ENCODE measurements at places on chromosomes 13 and 19.

GRCh38 chr13:25857830-25858229, 194.0 kb downstream of the SHISA2 start:
- no peak for DNase-seq

DNA sequence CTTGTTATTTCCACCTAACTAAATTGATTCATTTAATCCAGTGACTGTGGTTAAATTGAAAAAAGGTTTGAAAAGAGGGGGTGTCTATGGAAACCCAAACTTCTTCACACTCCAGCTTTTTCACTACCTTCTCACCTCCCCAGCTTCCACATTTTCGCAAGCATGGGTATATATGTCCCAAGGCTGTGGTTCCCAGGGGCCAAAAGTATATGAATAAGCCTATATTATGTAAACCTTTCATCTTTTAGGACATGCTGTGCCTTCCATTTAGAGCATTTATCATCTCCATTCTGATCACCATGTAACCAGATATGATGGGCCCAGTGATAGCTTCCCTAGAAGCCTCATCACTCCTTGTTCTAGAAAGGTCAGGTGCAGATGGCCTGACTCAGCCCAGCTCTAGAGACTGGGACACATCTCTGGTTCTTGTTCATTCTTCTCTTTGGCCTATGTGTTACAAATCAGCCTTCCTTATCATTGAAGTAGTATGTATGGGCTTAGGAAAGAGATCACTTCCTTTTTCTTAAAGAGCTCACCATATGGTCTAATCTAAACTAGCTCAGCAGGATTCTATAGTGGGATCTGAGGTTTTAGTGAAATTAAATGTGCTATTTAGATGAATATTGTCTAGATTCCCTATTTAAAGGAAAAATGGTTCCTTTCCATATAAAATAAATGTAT, 19.5 kb upstream of the ARL11 start:
- DNase-seq, result no peak

GRCh38 chr19:19259741-19260140, 13.4 kb downstream of the TM6SF2 start:
- DNase-seq, result no peak

GRCh38 chr13:50319635-50320255, 304.5 kb downstream of the KCNRG start:
- no peak for DNase-seq

GRCh38 chr19:15595069-15595468, 19.9 kb upstream of the CYP4F8 start:
- DNase-seq, result no peak

DNA sequence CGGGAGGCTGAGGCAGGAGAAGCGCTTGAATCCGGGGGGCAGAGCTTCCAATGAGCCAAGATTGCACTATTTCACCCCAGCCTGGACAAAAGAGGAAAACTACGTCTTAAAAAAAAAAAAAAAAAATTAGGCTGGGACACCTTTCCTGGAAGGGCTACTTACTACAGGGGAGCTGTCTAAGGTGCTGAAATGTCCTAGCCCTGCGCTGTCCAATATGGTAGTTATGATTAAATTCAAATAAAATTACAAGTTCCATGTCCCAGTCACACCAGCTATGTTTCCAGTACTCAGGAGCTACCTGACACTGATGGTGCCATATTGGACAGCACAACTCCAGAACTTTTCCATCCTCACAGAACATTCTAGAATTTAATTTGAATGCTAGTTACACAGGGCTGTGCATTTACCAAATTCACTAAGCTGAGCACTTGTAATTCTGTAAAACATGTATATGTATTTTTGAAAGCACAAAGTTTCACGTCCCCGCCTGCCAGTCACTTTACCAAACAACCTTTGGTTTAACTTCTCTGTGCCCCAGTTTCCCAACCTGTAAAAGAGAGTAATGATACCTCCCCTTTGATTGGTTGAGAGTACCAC, 9.2 kb upstream of the ZSCAN22 start:
- DNase-seq, result no peak
